Osteoblast (primary cell): ENCODE measurements at places on chromosomes 12 and 14. TPM values are rescaled to one million over a fixed set of nuclear protein-coding genes. Genes with fewer than 3 reads are reported as not detected.
A peak's percentile ranks its signal among the peaks of the same experiment; 100 is the strongest.

GRCh38 chr14:105300542-105301102 is at the start of gene BRF1:
Gene BRF1 (minus strand): TSS chr14:105301001. CDS start chr14:105300629, 372 bp downstream.
- peak; percentile 99 for DNase-seq

DNA sequence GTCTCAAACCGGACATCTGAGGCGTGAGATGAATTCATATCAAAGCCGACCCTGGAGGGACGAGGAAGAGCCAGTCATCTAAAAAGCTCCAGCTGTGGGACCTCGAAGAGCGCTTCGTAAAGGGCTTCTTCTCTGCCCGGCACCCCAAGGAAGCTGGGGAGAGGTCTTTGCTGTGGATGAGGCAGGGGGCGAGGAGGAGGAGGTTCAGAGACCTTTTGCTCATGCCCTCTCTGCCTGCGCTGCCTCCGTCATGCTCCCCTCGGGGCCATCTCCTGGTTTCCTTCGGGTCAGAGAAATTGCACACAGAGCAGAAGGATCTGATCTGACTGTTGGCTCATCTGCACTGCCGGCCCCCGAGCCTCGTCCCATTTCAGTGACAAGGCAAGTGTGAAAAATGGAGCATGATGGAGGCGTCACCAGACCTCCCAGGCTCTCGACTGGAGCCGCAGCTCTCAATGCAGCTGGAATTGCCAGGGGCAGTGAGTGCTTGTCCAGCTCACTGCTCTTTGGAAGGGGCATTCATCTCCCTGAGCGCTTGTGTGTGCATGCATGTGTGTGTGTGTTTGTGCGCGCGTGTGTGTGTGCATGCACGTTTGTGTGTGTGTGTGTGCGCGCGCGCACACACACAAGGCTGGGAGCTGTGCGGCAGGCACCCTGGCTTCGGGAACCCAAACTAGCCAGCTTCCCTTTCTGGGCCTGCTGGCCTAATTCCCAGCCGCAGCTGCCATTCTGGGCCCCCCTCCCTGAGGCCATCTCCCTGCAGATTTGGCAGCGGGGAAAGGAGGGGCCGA is 9.2 kb downstream of the CABP1 start:
- no peak for DNase-seq

DNA sequence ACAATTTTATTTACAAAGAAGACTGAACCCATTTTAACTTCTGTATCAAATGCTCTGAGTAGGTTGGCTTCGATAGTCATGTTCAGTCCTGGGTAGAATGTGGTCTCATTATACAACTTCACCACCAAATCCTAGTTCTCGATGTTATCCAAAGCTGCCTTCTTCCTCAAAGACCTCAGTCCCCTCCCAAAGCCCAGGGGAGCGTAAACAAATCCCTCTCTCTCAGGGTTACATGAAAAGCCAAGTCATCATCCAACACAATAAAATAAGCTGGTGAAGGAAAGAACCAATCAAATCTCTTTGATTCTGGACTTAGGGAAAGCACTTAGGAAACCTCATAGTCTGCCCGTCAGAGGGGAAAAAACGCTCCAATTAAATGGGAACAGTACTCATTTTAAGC is 9.1 kb downstream of the PTCSC3 start:
- DNase-seq = no peak

The TAS2R13 gene
- 2.9 and 3.8 TPM in 2 replicates for total RNA-seq

DNA sequence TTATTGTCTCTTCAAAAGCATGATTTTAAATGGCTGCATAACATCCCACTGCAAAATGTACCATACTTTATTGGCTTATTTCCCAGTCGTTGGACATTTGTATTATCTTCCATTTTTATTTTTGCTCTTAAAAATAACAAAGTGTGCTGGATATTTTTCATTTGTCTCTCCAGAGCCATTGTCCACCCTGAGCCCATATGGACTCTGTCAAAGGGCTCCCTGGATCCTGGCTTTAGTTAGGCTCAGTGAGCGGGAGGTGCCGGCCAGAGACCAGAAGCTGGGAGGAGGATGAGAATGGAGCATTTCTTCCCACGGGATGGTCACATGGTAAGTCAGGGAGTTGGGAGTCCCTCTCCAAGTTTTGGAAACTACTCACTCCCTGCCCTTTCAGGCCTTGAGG is 296.9 kb downstream of the NUAK1 start:
- no peak for DNase-seq

DNA sequence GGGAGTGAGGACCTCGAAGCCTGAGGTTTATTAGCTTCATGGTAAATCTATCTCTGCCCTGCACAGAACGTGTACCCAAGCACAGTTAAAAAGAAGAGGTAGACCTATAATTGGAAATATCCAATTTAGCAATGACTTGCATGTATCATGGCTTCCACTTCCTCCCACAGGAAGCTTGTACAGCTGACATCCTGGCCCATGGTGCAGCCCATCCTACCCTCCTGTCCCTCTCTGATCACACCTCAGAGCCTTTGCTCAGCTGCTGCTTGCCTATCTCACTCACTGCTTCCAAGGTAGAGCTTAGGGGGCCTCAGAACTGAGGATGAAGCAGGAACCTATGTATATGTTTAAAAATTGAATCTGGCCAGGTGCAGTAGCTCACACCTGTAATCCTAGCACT is 4.3 kb upstream of the BCDIN3D start:
- DNase-seq = no peak

The DBX2 gene
- not detected in 2 replicates for total RNA-seq
